ENCODE measurements at places on chromosomes 5 and 9. TPM values are rescaled to one million over a fixed set of nuclear protein-coding genes. Genes with fewer than 3 reads are reported as not detected.
A peak's percentile ranks its signal among the peaks of the same experiment; 100 is the strongest.

DNA sequence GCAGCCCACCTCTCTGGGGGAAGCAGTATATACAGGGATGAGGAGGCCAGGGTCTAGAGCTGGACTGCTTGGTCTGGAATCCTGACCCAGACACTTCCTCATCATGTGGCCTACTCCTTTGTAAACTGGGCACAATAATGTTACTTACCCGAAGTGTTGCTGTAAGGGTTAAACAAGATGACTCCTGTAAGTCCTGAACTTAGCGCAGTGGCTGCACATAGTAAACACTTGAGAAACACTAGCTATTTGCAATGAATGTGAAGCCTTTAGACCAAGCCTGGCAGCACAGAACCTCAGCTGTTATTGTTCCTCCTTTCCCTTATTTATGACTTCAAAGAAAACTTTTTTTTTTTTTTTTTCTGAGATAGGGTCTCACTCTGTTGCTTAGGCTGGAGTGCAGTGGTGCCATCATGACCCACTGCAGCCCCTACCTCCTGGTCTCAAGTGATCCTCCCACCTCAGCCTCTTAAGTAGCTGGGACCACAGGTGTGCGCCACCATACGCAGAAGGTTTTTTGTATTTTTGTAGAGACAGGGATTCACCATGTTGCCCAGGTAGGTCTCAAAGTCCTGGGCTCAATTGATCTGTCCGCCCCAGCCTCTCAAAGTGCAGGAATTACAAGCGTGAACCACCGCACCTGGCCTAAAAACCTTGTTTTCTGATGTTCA is 96.2 kb upstream of the IL6ST start:
- H3K36me3 ChIP-seq = no peaks in the 10 kb centered on the region
- no peaks in the 10 kb centered on the region for H3K27me3 ChIP-seq
- H3K4me3 ChIP-seq = no peak overlapping the region
- DNase-seq = no peak
- no peaks in the 10 kb centered on the region for H3K4me1 ChIP-seq

- no peaks in the 10 kb centered on the region for H3K36me3 ChIP-seq
- no peak for DNase-seq
Observed at GRCh38 chr5:32462618-32463017, 18.1 kb upstream of the ZFR start.

The PITX1 gene
- total RNA-seq = 0.18 TPM

- H3K4me1 ChIP-seq = no peaks in the 10 kb centered on the region
- H3K36me3 ChIP-seq = peaks cover 18% of the 10 kb centered on the region
- DNase-seq = no peak
- no peaks in the 10 kb centered on the region for H3K27me3 ChIP-seq
Observed at GRCh38 chr9:122036408-122036807, 56.7 kb downstream of the TTLL11 start.

DNA sequence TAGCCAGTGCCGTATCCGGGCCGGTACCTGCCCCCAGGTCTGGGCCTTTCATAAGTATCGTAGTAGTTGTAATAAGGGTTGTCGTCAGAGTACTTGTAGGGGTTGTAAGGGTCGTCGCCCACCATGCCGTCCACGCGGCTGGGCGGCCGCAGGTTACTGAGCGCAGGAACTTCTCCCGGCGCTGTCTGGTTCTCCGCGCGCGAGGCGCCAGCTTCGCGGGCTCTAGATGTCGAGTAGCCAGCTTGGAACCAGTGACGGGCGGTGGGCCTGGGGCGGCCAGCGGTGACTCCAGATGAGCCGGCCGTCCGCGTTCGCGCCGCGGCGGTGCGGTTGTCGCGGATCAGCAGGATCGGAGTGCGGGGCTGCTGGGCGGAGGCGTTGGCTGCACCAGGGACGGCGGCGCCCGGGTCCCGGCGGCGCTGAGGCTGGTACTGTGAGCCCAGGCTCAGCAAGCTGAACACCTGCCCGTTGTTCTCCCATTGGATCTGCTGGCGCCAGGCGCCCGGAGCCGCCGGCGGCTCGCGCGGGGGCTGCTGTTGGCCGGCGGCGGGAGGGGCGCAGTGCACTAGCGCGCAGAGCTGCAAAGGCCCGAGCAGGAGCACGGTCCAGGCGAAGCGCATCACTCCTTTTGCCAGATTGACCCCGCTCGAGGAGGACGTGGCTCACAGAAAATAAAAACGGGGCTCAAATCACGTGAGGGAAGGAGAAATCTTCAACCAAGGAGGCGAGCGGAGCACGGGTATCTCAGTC is 518 bp downstream of the LOX start:
- DNase-seq = peak; percentile 37
- peak overlapping the region; percentile 89 for H3K27ac ChIP-seq
- peak overlapping the region; percentile 58 for H3K4me3 ChIP-seq
- H3K4me1 ChIP-seq = no peaks in the 10 kb centered on the region
- no peaks in the 10 kb centered on the region for H3K36me3 ChIP-seq
- peaks cover 5% of the 10 kb centered on the region for H3K27me3 ChIP-seq

- H3K27ac ChIP-seq = peak overlapping the region; percentile 99
- peaks cover 52% of the 10 kb centered on the region for H3K27me3 ChIP-seq
- H3K4me1 ChIP-seq = peaks cover 16% of the 10 kb centered on the region
- peak; percentile 53 for DNase-seq
- peak overlapping the region; percentile 79 for H3K4me3 ChIP-seq
Observed at GRCh38 chr9:99822109-99822805, 572 bp downstream of the NR4A3 start.

DNA sequence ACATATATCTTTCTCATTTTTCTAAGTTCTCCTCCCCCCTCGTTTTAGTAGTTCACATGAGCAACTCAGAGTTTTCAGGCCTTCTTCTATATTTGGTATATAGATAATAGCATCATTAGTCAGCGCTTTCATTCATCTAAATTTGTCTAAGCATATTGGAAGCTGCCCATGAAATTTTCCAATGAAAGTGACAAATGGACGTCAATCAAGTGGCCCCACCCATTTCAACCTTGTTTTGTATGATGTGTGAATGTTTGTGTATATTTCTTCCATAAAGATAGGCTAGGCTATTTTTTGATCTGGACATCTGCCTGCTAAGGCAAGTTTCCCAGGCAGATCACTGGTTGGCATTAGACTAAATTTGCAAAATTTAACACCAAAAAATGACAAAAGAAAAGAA is 104.0 kb upstream of the SSBP2 start:
- H3K4me3 ChIP-seq = no peak overlapping the region
- no peak overlapping the region for H3K27ac ChIP-seq
- H3K4me1 ChIP-seq = peaks cover 32% of the 10 kb centered on the region
- no peaks in the 10 kb centered on the region for H3K36me3 ChIP-seq
- no peak for DNase-seq

DNA sequence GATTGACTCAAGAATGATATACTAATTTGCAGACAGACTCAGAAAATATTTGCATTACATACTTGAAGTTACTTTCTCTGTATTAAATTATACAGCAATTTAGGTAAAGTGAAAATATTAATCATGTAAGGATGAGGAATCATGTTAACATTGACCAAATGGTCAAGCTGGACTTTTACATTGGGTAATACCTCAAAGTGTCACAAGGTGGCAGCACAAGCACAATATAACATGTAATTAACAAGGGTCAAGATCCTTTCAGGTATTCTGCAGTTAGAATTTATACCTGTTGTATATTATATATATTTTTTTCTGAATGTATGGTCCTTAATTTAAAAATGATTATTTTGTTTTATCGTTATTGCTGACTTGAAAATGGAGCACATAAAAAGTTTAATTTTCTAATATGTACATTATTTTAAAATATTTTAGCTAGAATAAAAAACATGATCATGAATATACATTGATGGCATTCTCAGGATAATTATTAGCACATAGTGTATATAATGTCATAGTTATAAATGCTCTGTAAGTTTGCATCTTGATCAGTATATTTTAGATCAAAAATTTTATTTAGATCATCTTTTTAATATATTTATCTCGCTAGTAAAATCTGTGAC is 8.6 kb downstream of the HAPLN1 start:
- no peak overlapping the region for H3K27ac ChIP-seq
- no peaks in the 10 kb centered on the region for H3K36me3 ChIP-seq
- H3K4me3 ChIP-seq = no peak overlapping the region
- DNase-seq = no peak
- peaks cover 2% of the 10 kb centered on the region for H3K27me3 ChIP-seq

DNA sequence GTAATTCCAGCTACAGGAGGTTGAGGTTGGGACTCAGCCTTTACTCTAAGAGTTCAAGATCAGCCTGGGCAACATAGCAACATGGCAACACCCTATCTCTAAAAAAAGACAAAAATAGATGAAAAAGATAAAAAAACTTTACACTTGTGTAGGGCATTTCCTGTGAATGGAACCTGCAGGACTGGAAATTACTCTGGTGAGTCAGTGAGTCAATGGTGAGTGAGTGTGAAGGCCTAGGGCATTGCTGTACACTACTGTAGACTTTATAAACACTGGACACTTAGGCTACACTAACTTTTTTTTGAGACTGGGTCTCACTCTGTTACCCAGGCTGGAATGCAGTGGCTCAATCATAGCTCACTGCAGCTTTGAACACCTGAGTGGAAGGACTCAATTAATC is 19.5 kb upstream of the ARSI start:
- no peak overlapping the region for H3K27ac ChIP-seq
- no peaks in the 10 kb centered on the region for H3K4me1 ChIP-seq
- H3K27me3 ChIP-seq = no peaks in the 10 kb centered on the region
- H3K4me3 ChIP-seq = no peak overlapping the region
- DNase-seq = no peak
- H3K36me3 ChIP-seq = no peaks in the 10 kb centered on the region

The C5 gene
- total RNA-seq = 12.3 TPM

GRCh38 chr5:72418271-72418670 is 88.9 kb downstream of the ZNF366 start:
- H3K27ac ChIP-seq = no peak overlapping the region
- H3K36me3 ChIP-seq = no peaks in the 10 kb centered on the region
- no peak overlapping the region for H3K4me3 ChIP-seq
- no peak for DNase-seq
- no peaks in the 10 kb centered on the region for H3K4me1 ChIP-seq

The AFAP1L1 gene
- 17.0 TPM for total RNA-seq

DNA sequence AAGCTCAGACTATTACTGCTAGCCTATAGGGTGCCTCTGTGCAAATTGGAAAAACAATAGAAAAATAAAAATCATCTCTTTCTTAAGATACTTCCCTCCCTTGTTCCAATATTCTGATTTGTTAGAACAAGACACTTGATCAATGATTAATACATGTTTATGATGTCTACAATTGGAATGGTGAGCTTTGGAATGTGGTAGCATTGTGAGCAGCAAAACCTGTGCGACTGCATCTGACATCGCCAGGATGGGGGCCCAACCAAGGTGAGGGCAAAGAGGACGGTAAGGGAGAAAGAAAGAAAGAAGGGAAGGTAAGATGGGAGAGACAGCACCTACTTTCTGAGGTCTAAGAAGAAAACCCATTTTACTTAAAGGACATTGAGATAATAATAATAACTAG is 183.0 kb upstream of the TRIM32 start:
- H3K4me3 ChIP-seq = no peak overlapping the region
- no peak overlapping the region for H3K27ac ChIP-seq
- no peak for DNase-seq
- no peaks in the 10 kb centered on the region for H3K36me3 ChIP-seq

- no peak overlapping the region for H3K27ac ChIP-seq
- no peak overlapping the region for H3K4me3 ChIP-seq
- no peak for DNase-seq
- H3K36me3 ChIP-seq = no peaks in the 10 kb centered on the region
- H3K4me1 ChIP-seq = no peaks in the 10 kb centered on the region
Observed at GRCh38 chr5:93221-93980, 1.4 kb downstream of the PLEKHG4B start.

The TMEFF1 gene
- total RNA-seq = not detected

GRCh38 chr5:164422400-164422799 is 917.0 kb downstream of the MAT2B start:
- no peak overlapping the region for H3K4me3 ChIP-seq
- no peaks in the 10 kb centered on the region for H3K4me1 ChIP-seq
- no peaks in the 10 kb centered on the region for H3K27me3 ChIP-seq

DNA sequence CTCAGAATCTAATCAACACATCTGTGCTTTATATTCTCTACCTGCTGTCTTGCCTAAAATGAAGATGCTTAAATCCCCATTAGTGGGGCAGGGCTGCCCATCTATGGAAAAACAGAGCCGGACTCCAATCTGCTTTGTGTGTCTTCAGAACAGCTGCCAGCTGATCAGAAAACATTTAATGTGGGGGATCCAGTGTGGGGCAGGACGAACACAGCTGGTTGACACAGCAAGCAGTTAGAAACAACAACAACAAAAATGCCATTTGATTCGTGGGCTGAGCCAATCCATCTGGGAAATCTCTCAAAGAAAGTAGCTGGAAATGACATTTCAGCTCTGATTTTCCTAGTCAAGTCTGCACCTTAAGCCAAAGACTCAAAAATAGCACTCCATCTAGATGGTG is 99.8 kb downstream of the PPP2R2B start:
- H3K4me1 ChIP-seq = no peaks in the 10 kb centered on the region
- no peaks in the 10 kb centered on the region for H3K27me3 ChIP-seq
- no peak overlapping the region for H3K27ac ChIP-seq
- no peaks in the 10 kb centered on the region for H3K36me3 ChIP-seq
- no peak overlapping the region for H3K4me3 ChIP-seq

- H3K36me3 ChIP-seq = no peaks in the 10 kb centered on the region
Observed at GRCh38 chr9:18675332-18675731, 201.4 kb downstream of the ADAMTSL1 start.

DNA sequence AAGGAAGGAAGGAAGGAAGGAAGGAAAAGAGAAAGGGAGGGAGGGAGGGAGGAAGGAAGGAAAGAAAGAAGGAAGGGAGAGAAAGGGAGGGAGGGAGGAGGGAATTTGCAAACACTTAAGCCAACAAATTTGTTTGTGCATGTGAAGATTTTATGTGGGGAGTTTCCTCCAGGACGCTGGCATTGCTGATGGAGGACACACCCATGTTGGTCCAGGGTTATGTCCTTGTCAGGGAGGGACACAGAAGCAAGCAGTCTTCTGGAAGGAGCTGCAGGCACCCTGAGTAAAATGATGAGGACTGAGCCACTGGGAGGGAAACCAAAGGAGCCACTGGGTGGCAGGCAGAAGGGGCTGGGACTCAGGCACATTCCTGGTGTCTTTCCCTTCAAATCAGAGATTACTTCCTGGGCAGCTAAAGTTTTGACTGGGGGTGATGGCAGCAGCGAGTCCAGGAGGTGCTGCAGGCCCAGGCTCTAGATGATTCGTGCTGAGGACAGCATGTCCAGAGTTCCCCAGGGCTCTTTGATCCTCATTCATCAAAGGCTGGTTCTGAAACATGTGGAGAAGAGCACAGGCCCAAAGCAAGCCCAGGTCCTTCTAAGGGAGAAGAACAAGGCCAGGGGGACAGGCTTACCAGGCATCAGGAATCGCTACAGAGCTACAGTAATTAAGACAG is 109.2 kb downstream of the PAX5 start:
- no peaks in the 10 kb centered on the region for H3K4me1 ChIP-seq
- DNase-seq = no peak
- H3K36me3 ChIP-seq = no peaks in the 10 kb centered on the region
- H3K4me3 ChIP-seq = no peak overlapping the region
- no peaks in the 10 kb centered on the region for H3K27me3 ChIP-seq
- no peak overlapping the region for H3K27ac ChIP-seq

- H3K36me3 ChIP-seq = no peaks in the 10 kb centered on the region
- peaks cover 4% of the 10 kb centered on the region for H3K4me1 ChIP-seq
- H3K27me3 ChIP-seq = no peaks in the 10 kb centered on the region
- no peak overlapping the region for H3K27ac ChIP-seq
- no peak for DNase-seq
Observed at GRCh38 chr9:33884856-33885701, 68.1 kb downstream of the UBE2R2 start.

GRCh38 chr9:109799792-109800191 is 19.8 kb downstream of the PALM2AKAP2 start:
- no peak for DNase-seq
- no peak overlapping the region for H3K4me3 ChIP-seq
- H3K36me3 ChIP-seq = no peaks in the 10 kb centered on the region
- H3K4me1 ChIP-seq = no peaks in the 10 kb centered on the region
- no peak overlapping the region for H3K27ac ChIP-seq

GRCh38 chr5:5432020-5432707 is 9.7 kb downstream of the ICE1 start:
- H3K36me3 ChIP-seq = peaks cover 6% of the 10 kb centered on the region
- DNase-seq = no peak
- peaks cover 6% of the 10 kb centered on the region for H3K4me1 ChIP-seq
- H3K27ac ChIP-seq = no peak overlapping the region
- no peak overlapping the region for H3K4me3 ChIP-seq

Measured in left lung (tissue), 14 donors.